ENCODE measurements at places on chromosomes 11 and 22.
A peak's percentile ranks its signal among the peaks of the same experiment; 100 is the strongest.

DNA sequence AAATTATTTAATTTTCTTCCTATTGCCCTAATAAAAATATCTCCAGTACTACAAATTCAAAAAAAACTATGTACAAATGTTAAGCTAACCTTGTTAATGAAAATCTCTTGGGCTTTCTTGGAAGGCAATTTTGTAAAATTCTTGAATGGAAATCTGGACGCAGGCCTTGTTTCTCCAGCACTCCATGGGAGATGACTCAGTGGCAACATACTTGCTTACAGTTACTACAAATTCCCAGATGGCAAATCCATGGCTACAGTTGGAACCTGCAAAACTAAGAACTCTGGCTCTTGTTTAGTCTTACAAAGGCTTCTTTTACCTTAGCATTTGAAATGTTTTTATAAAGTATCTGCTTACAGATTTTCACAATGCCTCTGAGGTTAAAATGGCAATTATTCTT lies 725.2 kb downstream of the DLG2 start:
- DNase-seq: no peak

DNA sequence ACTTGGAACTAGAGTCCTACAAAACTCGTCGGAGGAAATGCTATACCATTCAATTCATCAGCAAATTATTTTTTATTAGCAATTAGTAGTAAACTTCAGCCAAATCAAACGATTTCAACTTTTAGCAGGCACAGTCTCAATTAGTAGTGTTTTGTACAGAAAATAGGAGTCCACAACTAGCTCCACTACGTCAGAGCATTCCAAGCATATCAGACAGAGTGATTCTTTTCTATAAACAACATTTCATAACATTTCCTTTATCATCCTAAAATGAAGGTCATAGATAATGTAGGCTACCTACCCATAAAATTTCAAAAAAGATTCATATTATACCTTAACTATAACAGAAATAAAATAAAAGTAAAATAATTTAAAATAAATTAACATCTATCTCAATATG lies 169.9 kb downstream of the KIF18A start:
- DNase-seq: no peak

DNA sequence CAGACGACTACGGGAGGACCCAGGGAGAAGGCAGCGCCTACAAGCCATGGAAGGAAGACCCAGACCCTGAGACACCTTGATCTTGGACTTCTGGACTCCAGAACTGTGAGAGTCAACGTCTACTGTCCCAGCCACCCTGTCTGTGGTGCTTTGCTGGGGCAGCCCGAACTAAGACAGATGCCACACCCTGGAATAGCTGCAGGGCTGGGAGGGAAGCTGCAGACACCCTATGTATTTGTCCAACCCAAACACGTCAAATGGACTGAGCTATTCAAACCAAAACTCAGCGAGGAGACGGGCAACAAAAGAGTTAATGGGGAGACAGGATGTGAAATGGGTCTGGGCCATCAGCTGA lies 169.3 kb downstream of the CTTN start:
- no peak for DNase-seq

DNA sequence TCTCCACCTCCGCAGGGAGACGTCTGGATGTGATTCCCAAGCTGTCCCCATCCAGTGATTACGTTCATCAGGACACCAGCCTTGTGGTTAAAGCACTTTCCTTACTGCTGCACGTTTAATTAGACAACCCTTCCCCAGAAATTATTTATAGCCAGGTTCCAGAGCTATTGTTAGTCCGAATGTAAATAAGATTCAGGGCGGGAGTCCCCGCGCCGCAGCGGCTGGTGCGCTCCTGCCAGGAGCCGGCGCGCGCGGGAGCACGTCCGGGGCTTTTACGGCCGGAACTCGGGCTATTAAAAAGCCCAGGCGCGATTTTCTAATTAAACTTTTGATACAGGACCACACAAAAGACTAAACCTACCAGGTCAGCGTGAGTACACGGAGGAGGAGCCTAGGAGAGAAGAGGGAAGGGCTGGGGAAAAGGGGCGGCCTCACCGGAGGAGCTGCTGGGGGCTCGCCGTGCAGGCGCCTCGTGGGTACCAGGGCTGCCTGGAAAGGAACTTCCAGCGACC lies 538.3 kb downstream of the OPCML start:
- DNase-seq: peak; percentile 93

GRCh38 chr11:60977836-60978235 lies 6.4 kb downstream of the CD6 start:
- no peak for DNase-seq

- DNase-seq: no peak
Measured at GRCh38 chr11:112178428-112178827, 3.1 kb downstream of the BCO2 start.

- no peak for DNase-seq
Measured at GRCh38 chr11:2348986-2349385, 28.1 kb upstream of the CD81 start.

DNA sequence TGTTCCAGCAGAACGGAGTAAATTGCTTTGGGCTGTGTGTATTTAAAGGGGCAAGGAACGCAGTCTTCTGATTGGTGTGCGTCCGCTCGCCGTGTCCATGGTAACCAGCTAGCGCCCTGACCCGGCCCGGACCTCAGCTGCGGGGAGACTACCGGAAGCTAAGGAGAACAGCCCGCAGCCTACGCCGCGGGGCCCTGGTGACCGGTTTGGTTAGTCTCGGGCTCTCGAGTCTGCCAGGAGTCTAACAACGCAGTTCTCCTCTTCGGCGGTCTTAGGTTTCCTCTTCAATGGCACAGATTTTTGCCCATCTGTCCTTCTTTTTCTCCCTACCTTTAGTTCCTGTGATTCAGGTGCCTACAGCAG lies 3.5 kb upstream of the OR56A3 start:
- no peak for DNase-seq

- no peak for DNase-seq
Measured at GRCh38 chr22:36550701-36551495, 21.9 kb upstream of the EIF3D start.

- no peak for DNase-seq
Measured at GRCh38 chr11:35257281-35257680, 118.3 kb downstream of the CD44 start.

GRCh38 chr11:69372589-69373250 lies 78.8 kb downstream of the MYEOV start:
- DNase-seq: no peak

DNA sequence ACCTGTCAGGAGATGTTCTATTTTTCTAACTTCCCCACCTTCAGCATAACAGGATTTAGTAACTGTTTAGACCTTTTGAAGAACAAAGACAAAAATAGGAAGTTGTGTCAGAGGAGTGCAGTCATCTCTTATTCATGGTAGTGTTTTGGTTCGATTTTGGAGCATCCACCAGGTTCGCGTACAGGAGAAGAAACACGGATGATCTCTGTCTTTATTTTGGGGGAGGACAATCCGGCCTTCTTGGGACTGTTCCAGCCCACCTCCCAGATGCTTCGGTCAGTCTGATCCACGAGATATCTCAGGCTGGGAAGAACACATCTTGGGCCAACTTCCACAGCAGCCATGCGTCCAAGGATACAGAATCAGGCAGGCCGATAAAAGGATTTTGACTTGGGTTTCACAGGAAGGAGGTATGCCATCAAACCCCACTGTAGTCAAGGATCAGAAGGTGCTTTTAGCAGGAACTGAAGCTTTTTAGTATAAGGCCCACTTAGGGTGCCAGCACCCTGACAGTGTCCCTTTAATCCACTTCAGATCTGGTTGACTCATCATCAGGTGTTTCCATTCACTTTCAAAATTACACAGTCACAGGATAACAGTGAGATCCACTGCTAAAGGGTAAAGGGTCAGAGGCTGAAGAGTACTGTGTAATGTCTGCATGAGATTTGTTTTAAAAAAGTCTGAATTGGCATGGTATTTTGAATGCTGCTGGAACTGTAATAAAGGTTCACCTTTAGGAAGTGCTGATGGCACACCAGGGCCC lies 16.5 kb downstream of the PATZ1 start:
- DNase-seq: no peak

- DNase-seq: no peak
Measured at GRCh38 chr11:74282421-74282820, 29.0 kb downstream of the P4HA3 start.

GRCh38 chr11:78715639-78716311 lies 141.1 kb upstream of the NARS2 start:
- DNase-seq: peak; percentile 65

GRCh38 chr22:45919504-45920286 lies 57.3 kb downstream of the WNT7B start:
- DNase-seq: no peak

DNA sequence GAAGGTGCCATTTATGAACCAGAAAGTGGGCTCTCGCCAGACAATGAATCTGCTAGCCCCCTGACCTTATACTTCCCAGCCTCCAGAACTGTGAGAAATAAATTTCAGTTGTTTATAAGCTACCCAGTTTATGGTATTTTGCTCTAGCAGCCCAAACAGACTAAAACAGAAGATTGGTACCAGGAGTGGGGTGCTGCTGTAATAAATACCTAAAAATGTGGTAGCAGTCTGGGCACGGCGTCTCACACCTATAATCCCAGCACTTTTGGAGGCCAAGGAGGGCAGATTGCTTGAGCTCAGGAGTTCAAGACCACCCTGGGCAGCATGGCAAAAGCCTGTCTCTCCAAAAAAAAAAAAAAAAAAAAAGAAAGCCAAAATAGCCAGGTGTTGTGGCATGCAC lies 21.3 kb downstream of the TECTA start:
- no peak for DNase-seq

- DNase-seq: no peak
Measured at GRCh38 chr11:70421123-70421522, 22.8 kb downstream of the CTTN start.

GRCh38 chr22:20435436-20436306 lies 2.0 kb downstream of the SCARF2 start:
- DNase-seq: no peak

- no peak for DNase-seq
Measured at GRCh38 chr22:49352361-49353169, 475.1 kb downstream of the BRD1 start.

- DNase-seq: no peak
Measured at GRCh38 chr11:31823644-31824331, 12.7 kb upstream of the PAX6 start.

- no peak for DNase-seq
Measured at GRCh38 chr11:2595204-2595603, 104.6 kb downstream of the KCNQ1OT1 start.

GRCh38 chr11:94553938-94554337 lies 10.2 kb downstream of the FUT4 start:
- no peak for DNase-seq

DNA sequence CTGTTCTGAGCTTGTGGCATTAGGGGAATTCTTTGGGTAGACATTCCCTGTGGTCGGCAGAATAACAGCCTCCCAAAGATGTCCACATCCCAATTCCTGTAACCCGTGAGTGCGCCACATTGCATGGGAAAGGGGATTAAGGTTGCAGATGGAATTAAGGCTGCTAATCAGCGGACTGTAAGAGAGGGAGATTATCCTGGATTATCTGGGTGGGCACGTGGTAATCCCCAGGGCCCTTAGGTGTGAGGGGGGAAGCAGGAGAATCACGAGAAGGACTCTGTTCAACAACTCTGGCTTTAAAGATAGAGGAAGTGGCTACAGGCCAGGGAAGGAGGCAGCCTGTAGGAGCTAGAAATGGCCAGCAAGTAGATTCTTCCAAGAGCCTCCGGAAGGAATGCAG lies 16.0 kb downstream of the CACNG2 start:
- DNase-seq: no peak

- no peak for DNase-seq
Measured at GRCh38 chr11:69360606-69361005, 66.7 kb downstream of the MYEOV start.

DNA sequence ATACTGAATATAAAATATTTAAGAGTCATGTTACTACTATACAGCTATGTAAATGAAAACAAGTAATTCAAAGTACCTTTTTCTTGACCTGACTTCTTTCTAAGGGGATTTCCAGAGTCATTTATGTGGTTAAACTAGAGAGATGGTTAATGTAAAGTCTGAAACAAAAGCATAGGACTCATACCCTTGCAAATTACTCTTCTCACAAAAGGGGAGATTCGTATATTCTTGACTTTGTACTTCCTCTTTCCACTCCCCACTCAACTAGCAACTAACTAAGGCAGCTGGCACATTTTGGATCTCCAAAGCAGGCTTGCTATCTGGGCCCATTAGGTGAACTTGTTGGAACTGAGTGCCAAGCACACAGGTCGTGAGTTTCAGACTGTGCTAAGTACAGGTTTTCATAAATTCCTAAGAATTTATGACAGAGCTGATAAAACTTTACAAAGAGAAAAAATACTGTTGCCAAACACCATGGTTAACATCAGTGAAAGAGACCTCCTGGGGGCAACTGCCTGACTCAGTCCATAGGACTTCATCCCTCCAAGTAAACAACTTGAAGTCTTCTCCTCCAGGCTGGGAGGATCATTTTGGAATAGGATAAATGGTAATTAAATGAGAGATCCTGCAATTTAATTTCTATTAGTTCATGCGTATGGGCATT lies 77.0 kb upstream of the DDI1 start:
- no peak for DNase-seq

DNA sequence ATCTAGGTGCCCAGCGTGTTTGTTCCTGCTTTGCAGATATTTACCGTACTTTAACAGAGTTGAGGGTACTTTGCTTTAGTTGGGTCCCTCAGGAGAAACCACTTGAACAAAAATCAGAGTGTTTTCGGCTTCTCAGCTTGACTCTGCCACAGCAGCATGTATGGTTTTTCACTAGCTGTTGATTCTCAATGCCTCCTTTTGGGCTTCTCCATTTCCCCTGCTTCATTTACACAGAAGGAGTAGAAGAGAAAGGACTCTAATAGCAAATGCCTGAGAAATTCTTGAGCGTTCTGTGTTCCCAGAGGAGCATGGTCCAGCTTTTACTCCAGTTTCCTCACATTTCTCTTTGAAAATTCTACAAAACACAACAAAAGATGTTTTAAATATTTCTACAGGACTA lies 252.1 kb upstream of the CCDC179 start:
- no peak for DNase-seq

- DNase-seq: no peak
Measured at GRCh38 chr11:115521825-115522224, 17.6 kb upstream of the CADM1 start.

DNA sequence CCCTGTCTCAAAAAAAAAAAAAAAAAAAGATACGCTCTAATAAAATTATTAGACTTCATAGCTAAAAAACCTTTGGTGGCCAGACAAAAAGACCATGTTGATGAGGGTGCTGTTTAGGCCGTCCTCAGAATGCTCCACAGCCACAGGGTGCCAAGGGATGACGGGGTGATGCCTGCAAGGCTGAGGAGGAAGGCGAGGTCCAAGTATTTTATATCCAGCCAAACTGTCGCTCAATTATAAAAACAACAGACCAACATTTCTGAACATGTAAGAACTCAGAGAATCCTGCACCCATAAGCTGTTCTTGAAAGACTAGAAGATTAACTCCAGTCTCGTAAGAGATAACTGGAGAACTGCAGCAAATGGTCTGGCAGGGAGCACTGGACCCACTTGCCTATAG lies 29.2 kb downstream of the TBX1 start:
- no peak for DNase-seq

Measured in NCI-H748 treated with DMSO at 0.1 percent for 48 hours (cell line).